ENCODE measurements at places on chromosomes 2 and 18.

DNA sequence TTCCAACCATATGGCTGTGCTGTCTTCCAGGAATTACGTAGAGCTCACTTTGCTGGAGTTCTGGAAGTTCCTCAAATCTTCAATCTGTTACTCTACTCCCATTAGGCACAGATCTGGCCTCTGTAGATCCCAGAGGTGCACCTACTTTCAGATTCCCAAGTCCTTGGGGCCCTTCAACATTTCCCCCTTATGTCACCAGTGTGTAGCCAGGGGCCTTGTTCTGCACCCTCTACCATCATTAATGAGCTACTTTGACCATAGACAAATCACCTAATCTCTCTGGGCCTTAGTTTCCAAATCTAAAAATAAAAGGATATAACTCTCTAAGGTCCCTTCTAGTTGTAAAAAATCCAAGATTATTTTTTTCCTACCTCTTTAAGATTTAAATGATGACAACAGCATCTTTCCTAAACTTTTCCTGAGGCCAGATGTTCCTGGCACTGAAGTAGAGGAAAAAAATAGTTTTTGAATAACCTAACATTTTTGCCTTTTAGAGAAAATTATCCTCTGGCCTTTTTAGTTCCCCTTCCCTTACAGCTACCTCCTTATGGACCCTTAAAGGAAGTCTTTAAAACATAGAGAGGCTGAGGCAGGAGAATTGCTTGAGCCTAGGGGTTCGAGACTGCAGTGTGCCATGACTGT, 31.0 kb upstream of the WIPF1 start:
- DNase-seq: no peak

DNA sequence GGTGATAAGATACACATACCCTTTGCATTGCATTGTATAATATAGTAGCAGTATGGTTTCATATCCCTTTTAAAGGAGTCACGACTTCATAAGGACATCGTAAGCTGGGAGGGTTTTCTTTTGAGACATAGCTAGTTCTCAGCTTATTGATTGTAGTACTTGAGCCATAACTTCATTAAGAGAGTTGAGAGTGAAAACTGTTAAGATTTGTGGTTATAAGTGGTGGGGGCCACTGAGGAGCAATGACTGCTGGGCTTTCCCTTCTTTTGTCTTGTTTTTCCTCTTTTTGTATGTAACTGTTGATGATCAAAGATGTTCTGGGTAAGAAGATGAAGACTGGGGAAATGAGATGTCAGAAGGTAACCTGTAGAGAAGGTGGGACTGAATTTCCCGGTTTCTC, 11.0 kb downstream of the EIF5B start:
- DNase-seq: no peak

DNA sequence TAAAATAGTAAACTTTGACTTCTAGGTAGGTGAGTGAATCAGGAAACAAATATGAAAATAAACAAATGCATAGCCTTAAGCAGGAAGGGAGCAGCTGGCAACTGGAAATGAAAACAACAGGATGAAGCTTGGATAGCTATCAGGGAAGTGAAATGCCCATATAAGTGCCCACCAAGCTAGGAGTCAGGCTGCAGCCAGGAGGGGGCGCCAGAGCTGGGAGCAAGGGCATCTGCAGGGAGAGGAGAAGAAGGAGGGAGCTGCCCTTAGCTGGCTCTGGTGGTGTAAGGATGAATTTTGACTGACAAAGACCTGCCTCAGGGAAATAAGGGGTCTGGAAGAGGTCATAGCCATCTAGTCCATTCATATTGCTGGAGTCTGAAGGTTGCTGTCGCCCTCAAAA, 298.3 kb downstream of the TDRD15 start:
- DNase-seq: peak; percentile 68

GRCh38 chr2:61340242-61340641, 130.6 kb downstream of the USP34 start:
- no peak for DNase-seq

DNA sequence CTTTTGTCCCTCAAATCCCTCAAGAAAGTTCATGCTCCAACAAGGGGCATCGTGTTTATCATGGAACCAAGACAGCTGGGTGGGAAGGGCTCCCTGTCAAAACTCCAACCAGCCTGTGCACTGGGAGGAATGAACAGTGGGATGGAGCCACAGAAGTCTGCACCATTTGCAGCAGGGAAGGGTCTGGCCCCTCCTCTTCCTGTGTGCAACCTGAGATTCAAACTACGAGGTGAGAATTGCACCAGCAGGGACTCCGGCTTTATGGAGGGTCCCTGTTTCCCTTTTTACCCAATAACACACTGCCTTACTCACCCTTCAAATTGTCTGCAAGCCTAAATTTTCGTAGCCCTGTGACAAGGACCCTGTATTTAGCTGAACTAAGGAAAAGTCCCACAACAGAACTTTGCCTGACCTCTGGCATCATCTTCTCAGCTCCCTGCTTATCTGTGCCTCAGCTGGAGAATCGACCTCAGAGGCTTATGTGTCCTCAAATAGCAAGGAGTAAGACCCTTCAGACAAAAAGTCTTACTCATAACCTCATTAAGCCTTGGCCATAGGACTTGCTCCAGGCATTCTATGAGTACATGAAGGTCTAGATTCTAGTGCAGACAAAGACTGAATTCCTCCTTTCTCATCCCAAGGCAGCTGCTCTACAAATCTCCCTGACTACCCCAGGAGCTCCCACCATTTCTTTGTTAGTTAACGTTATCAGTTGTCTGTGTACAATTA, 178.3 kb upstream of the SERPINE2 start:
- DNase-seq: no peak

DNA sequence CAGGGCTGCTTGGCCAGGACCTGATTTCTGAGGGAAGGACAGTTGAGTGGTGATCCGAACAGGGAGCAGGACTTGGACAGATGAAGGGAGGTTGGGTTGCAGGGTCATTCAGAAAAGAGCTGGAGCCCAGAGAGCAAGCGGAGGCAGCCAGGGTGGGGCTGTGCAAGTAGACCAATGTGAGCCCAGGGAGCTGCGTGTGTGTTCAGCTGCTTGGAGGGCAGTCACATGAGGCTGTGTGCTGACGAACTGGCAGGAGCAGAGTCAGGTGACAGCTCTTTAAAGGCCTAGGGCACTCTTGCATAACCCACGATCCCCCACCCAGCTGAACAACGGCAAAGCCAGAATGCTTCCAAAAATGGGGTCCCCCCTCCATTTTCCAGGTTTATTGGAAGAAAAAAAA, 4.6 kb upstream of the MLPH start:
- DNase-seq: no peak

DNA sequence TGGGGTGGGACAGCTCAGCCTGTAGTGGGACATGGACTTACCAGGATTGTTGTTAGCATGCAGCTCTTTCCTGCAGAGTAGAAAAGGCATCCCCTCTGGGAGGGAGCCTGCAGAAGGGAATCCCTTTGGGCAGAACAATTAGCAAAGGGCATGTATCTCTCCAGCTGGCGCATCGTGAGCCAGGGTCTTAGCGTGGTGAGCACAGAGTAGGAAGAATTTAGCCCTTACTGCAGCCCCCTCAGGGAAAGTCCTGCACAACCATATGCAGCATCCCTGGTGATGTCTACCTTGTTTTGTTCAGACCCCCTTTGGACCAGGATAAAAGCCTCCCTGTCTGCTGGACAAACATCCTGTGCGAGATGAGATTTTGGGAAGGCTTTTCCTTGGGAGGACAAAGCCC, 292.1 kb downstream of the SLC4A3 start:
- no peak for DNase-seq

GRCh38 chr2:39546937-39547336, 109.9 kb upstream of the MAP4K3 start:
- DNase-seq: no peak

DNA sequence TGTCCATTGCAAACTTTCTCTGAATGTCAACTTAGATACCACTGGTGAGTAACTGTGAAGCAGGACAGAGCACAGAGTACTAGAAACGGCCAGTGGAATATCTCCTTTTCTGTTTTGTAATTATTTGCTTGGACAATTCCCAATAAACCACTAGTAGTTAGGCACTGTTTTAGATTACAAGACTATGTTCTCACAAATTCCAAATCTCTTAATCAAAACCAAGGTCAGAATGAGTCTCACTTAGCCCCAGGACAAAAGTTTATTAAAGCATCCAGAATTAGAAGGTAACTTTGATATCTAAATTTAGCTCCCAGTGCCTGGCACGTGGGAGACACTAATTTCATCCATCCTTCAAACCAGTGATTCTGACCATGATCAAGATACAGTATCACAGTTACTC, 89.0 kb downstream of the ZNF521 start:
- DNase-seq: no peak
